ENCODE measurements at places on chromosomes 3 and 15. TPM values are rescaled to one million over a fixed set of nuclear protein-coding genes. Genes with fewer than 3 reads are reported as not detected.

The LMOD3 gene
- not detected for total RNA-seq

The CMTM8 gene
- total RNA-seq = 0.88 TPM

The UPK1B gene
- not detected for total RNA-seq

The SEMA5B gene
- total RNA-seq = not detected

The TTLL13 gene
- total RNA-seq = 0.18 TPM

Data from natural killer cell (primary cell).